CD4-positive, alpha-beta T cell treated with Interleukin-17A for 4 hours (primary cell): ENCODE measurements at places on chromosomes 6 and 20.
A peak's percentile ranks its signal among the peaks of the same experiment; 100 is the strongest.

DNA sequence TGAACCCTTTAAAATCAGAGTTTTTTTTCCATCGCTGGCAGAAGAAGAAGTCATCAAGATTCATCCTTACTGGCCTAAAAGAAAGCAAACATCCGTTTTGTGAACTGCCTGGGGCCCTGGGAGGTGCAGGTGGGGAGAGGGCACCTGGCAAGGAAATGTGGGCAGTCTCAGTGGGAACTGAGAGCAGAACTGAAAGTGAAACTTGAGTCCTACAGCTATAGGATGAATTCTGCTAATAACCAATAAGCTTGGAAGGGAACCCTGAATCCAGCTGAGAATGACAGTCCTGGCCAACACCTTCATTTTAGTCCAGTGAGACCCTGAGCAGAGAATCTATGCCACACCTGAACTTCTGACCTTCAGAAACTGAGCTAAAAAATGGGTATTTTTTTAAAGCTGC, 130.1 kb upstream of the ASCC3 start:
- DNase-seq = peak; percentile 13

DNA sequence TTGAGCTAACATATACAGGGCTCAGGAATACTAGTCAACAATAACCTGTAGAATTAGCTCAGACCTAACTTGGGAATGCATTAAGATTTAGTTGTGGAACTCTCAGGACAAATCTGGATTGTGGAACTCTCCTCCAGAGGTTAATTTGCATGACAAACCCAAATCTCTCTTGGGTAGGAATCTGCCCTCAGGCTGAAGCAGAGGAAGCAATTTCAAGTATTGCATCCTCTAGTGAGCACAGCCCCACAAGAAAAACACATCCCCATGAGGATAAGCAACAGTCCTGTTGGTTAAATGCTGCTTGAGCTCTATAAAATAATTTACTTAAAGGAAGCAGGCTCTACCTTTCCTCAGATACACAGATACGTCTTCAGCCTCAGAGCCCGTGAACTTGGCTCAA, 170.9 kb upstream of the STXBP5 start:
- no peak for DNase-seq

GRCh38 chr6:71181565-71181964, 107.0 kb upstream of the OGFRL1 start:
- no peak for DNase-seq

DNA sequence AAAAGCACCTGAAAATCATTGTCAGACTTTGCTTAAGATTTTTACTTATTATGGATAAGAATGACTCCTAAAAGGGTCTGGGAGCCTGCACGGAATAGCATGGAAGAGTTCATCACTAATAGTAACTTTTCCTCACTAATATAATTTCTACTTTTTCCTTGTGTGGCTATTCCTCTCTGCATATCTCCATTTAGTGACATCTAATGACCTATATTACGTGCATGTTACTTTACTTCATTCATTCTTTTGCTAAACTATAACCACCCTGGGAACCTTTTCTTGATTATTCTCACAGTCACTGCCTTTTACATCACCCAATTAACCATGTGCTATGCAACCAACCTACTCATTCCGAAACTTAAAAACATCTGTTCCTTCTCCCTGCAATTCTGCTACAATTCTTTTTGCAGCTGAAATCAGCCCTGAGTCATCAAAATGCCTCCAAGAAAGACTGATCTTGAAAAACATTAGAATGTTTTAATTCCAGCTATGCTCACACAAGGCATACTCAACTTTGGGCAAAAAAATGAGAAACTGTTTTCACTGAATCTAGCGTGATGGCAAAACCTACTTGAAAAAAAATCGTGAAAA, 313.3 kb downstream of the RNGTT start:
- no peak for DNase-seq

DNA sequence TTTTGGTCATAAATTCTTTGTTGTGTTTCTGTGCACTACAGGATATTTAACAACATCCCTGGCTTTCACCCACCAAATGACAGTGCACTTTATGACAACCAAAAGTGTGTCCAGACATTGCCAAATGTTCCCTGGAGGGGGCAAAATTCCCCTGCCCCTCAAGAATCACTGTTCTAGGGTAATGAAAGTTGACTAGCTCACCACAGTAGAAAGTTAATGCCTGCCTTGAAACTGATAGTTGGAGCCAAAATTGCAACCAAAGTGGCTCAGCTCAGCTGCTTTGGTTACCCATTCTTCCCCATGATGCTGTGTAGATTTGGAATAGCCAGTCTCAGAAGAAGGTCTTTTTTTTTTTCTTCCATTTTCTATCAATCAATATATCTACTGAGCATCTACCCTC, 150.6 kb downstream of the RALGAPA2 start:
- no peak for DNase-seq

DNA sequence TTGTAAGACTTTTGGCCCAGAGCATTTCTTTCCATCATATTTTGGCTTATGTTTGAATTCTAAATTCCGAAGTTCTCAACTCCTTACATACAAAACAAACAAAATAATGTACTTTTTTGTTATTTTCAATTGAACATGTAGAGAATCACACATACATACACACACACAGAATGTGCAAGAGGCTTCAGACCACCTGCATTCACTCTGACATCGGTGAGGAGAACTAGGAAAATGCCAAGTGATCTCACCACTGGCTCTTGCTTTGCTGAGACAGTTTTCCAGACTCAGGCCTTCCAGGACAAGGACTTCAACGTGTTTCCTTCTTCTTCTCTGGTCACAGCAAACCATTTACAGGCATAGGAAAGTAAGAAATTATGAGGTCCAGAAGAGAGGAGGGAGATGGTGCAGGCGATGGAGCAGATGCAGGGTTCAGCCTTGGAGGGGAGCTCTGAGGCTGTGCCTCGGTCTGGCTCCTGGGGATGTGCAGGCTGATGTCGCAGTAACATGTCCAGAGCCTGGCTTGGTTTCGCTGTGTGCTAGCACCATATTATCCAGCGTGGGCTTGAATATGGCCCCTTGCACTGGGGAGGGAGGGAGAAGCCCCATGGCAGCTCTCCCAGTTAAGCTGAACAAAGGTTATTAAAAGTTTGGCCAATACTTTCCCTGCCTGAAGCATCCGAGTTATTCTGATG, 93.4 kb downstream of the DACT2 start:
- DNase-seq = no peak

GRCh38 chr6:46592740-46593139, 59.9 kb downstream of the CYP39A1 start:
- DNase-seq = no peak

DNA sequence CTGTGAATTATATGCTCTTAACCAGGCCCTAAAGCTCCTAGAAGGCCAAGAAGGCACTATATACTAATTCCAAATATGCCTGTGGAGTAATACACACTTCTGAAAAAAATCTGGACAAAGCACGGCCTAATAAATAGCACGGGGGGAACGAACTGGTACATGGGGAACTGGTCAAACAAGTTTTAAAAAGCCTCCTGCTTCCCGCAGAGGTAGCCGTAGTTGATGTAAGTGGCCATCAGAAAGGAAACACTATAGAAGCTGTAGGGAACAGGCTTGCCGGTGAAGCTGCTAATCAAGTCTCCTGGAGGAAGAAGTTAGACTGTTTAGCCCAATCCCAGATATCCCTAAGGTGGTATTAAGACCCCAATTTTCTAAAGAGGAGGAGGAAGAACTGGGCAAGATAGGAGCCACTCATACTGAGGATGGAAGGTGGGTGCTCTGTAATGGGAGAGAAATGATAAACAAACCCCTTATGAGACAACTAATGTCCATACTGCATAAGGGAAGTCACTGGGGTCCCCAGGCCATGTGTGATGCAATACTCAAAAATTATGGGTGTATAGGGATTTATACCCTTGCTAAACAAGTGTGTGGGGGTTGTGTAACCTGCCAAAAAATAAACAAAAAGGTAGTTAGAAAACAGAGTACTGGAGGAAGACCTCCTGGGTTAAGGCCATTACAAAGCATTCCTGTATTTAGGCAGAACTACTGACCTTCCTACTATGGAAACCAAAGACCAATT, 27.1 kb upstream of the ZNF318 start:
- no peak for DNase-seq

DNA sequence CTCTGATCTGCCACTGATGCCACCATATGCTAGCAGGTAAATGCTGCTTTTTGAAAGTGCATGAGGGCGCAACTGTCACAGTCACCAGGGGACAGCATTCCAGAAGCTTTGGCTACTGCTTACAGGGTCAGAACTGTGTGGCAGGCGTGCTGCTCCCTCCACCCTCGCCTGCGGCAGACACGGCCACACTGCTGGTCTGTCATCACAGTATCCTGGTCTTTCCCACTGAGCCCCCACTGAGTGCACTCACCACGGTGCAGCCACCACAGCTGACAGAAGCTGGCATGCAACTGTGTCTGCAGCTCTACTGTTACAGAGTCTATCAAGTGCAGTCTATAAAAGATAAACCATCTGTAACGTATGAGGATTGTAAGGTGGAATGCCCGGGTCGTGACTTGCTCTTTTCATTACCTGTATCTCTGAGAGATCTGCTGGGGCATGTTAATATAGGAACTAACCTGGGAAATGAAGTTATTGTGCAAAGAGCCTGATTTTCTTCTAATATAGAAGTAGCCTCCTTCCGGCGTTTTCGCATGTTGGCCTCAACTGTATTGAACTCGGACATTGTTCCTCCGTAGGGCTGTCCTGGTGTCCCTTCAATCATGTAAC, 24.5 kb downstream of the GCLC start:
- no peak for DNase-seq

GRCh38 chr6:126516411-126516810, 176.5 kb downstream of the CENPW start:
- no peak for DNase-seq

GRCh38 chr6:6772751-6773150, 184.2 kb downstream of the LY86 start:
- no peak for DNase-seq

- peak; percentile 13 for DNase-seq
Observed at GRCh38 chr6:163750431-163751031, 336.0 kb downstream of the QKI start.

GRCh38 chr6:18276610-18277236, 12.4 kb upstream of the DEK start:
- DNase-seq = no peak

GRCh38 chr20:48169650-48170225, 384.5 kb upstream of the SULF2 start:
- DNase-seq = no peak

- DNase-seq = no peak
Observed at GRCh38 chr20:33744773-33745385, 13.1 kb downstream of the ZNF341 start.

GRCh38 chr6:44704240-44705150, 317.0 kb downstream of the CDC5L start:
- DNase-seq = no peak

DNA sequence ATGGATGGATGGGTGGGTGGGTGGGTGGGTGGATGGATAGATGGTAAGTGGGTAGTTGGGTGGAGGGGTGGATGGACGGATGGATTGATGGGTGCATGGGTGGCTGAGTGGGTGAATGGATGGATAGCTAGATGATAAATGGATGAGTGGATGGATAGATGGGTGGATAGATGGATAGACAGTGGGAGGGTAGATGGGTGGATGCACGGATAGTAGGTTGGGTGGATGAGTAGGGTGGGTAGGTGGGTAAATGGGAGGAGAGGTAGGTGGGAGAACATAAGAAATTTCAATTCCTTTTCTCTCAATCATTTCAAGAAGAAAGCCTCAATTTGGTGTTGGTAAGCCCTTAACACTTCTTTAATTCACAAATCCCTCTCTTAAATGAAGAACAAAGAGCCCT, 186.9 kb downstream of the PREX1 start:
- DNase-seq = no peak

- DNase-seq = no peak
Observed at GRCh38 chr20:34618676-34619075, 58.2 kb downstream of the PIGU start.

GRCh38 chr6:4369616-4370015, 234.2 kb upstream of the ECI2 start:
- no peak for DNase-seq

DNA sequence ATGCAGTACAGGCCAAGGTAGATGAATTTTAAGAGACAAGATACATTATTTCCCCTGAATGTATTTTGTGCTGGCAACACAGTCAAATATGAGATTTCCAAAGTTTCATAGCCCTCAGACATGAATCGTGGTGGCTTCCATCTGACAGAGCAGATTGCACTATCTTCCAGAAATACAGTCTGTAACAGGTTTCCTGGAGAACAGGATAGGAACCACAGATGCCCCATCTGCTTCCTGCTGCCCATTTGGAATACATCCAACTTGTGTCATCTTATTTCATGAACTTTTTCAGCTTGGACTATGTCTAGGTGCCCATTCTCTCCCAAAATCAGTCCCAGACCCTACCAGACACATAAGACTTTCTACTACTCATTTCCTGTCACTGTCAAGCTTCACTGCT, 426.0 kb downstream of the KIF16B start:
- DNase-seq = no peak

- no peak for DNase-seq
Observed at GRCh38 chr6:168371185-168371584, 51.6 kb upstream of the DACT2 start.

- no peak for DNase-seq
Observed at GRCh38 chr6:74705451-74705850, 500.4 kb downstream of the COL12A1 start.

GRCh38 chr20:32626859-32627636, 41.9 kb upstream of the NOL4L start:
- DNase-seq = peak; percentile 34

GRCh38 chr6:49915035-49915434, 48.7 kb upstream of the CRISP1 start:
- no peak for DNase-seq

DNA sequence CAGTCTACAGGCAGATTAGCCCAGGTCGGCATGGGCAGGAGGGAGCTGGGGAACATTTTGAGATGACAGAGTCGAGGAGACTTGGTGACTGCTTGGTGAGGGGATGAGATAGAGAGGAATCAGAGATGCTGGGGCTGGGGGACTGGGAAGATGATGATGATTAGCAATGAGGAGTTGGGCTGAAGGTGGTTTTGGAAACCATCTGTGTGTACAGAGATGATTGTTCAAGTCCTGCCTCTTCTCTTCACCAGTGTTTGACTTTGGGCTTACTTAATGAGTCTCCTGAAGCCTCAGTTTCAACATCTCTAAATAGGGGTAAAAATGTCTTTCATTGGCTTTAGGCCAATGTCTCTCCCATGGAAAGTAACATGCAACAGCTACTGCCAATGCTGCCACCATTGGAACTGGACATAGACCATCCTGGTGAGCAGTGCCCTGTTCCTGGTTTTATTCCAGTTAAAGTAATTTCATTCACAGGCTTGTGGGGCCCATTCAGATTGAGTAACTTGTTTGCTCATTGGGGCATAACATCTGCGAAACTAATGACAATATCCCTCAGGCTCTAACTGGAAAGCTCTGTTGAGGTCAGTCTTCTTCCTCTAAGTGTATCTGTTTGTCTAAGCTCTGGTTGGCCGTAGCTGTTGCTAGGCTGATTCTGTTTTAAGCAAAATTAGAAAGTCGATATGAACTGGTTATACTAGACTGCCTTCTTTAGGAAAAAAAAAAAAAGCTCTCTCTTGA, 99.1 kb downstream of the ARMC2 start:
- no peak for DNase-seq

GRCh38 chr20:54103762-54104600, 33.6 kb upstream of the BCAS1 start:
- no peak for DNase-seq

- peak; percentile 84 for DNase-seq
Observed at GRCh38 chr6:139124887-139125672, 9.8 kb upstream of the HECA start.

GRCh38 chr6:90595854-90596253, 9.0 kb upstream of the MAP3K7 start:
- DNase-seq = no peak
